ENCODE measurements at places on chromosomes 12 and 14.
A peak's percentile ranks its signal among the peaks of the same experiment; 100 is the strongest.

DNA sequence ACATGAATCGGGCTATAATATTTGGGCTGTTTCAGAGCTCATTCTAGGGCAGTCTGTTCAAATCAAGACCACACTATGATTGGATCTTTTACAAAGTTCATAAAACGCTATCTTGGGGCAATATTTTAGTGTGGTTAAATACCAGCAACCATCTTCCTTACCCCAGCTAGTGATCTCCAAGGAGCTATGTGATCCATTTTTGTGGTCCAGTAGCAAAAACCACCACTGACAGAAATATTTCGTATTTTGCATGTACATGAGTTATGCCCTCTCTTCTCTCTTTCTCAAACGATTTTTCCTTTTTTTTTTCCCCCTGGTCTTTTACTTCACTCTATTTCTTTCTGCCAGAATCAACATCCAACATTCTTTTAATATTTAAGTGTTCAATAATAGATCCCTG lies 280.6 kb upstream of the KITLG start:
- DNase-seq: no peak

DNA sequence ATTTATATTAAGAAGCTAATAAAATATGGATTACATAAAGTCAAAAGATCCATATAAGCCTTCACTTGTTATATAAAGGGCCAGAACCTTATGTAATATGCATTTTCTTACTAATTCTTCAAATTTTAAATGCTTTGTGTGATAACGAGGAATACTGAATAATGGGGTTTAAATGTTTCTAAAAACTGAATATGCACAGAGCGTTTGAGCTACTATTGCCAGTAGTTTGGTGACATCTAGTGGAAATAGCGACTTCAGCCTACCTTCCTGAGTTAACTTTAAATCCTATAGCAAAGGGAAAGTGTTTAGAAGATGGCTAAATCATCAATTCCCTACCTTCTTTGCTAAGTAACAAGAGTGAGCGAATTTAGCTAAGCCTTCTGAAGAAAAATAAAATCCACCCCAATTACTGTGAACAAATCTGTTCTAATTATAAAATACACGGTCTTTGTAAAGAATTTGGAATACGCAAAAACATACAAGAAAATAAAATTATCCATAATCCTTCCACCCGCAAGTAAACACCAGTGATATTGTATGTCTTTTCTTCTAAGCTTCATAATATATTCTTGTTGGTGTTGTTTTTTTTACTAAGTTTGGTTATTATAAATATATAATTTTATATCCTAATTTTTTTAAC lies 115.5 kb upstream of the G2E3 start:
- DNase-seq: peak; percentile 70

- DNase-seq: no peak
Measured at GRCh38 chr12:57104292-57104910, 6.8 kb downstream of the STAT6 start.

- peak; percentile 57 for DNase-seq
Measured at GRCh38 chr12:47819138-47819895, 386 bp downstream of the HDAC7 start.

GRCh38 chr14:68246074-68246785 lies 426.7 kb downstream of the RAD51B start:
- DNase-seq: no peak

DNA sequence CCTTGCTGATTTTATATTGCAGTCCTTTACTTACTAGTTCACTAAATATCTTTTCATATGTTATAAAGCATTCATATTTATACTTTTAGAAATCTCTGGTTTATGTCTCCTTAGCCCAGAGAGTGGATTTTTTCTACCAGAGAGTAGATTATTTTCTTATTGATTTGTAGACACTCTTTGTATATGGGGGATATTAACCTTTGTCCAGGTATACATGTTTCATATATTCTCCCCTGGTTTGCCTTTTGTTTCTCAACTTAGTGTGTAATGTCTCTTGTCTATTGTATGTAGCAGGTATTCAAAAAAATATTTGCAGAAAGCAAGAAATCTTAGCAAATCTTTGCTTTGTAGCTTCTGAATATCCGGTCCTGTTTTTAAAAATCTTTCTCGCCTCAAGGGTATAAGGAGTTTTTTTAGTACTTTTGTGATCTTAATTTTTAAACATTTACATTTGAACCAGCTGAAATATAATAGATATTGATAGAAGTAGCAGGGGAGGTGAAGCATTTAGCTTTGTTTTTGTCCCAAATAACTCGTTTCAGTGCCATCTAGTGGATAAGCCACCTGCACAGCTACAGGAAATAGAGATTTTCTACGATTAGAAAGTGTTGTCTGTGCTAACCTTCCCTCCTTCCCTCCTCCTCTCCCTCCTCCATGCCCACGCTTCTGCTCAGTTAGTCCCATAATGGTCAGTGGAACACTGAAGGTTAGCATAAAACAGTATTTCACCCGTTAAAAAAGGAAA lies 97.0 kb downstream of the PHETA1 start:
- DNase-seq: no peak

- DNase-seq: no peak
Measured at GRCh38 chr14:50675597-50675996, 7.5 kb upstream of the SAV1 start.

- no peak for DNase-seq
Measured at GRCh38 chr12:12372946-12373722, 16.3 kb downstream of the BORCS5 start.

DNA sequence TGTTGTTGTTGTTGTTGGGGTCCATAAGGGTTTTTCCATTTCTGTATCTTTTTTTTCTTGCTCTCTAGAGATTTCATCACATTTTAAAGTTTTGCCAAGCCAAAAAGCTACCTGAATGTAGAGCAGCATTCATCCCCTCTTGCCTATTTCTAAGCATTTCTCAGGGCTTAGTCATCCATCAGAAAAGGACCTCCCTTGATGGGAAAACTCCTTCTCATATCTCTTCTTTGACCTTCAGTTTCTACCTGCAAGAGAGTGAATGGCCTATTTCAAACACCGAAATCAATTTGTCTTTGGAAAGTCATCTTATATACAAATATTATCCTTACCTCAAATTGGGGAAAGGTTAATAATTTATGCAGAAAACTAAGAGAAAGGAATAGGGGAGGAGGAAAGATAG lies 4.5 kb downstream of the MYBPC1 start:
- no peak for DNase-seq

DNA sequence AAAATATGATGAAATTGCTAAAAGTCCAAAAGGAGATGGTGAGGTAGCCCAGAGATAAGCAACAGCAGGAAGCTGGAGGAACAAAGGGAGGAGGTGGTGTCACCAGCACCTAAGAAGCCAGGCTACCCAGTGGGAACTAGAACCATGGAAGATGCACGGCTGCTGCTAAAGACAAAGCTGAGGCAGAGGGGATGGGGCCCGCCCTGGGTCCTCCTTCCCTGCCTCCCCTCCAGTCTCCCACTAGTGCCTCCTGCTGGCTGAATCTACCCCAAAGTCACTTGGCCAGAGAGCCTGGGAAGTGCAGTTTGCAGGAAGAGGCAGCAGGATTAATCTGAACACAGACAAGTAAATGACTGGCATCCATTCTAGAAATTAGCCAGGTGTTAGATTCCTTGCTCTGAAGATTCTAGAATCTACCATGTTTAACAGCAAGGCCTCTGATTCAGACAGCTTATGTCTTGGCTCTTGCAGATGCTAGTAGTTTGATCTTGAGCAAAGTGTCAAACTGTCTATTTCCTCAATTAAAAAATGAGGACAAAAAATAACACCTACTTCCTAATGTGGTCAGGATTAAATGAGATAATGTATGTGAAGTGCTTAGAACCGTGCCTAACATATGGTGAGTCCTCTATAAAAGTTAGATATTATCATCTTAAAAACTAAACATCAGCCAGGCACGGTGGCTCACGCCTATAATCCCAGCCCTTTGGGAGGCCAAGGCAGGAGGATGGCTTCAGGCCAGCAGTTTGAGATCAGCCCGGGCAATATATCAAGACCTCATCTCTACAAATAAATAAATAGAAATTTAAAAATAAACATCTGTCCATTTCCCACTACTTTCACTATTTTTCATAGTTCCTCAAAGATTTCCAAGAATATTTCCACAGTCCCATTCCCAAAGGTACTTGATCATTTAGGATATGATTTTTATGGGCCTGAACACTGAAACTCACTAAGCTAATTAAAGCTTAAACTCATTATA lies 5.8 kb upstream of the LRP10 start:
- no peak for DNase-seq

GRCh38 chr12:7678744-7679143 lies 13.0 kb upstream of the APOBEC1 start:
- DNase-seq: no peak

DNA sequence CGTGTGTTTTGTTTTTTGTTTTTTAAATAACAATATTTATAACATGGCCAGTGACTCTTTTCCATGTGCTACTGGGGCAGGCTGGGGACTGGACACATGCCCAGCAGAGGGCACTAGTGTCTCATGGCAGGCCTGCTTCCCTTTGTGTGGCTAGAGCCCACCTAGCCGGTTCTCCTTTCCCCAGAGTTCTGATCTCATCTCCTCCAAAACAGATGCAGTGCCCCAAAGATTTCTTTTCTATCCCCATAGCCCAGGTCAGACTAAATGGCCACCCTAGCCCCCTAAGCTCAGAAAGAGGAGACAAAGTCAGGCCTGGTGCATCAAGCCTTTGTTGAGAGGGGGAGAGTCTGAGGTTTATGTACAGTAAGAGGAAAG lies 21.2 kb downstream of the PRPF40B start:
- DNase-seq: peak; percentile 76

DNA sequence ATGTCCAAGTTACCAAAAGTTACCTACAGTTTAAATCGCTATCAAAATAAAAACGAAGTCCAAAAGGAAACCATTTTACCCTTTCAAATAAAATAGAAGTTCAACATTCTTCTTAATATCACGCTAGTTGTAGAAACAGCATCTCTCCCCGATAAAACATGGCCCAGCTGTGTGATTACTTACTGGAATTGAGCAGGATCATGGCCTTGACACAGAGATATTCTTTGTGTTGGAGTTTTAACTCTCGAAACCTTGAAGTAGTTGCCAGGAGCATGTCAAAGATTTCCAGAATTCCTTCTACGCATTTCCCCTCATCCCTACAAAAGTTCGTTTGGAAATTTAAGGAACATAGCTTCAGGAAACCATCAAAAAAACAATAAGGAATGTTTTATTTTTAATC lies 44.8 kb downstream of the ESR2 start:
- DNase-seq: no peak

- no peak for DNase-seq
Measured at GRCh38 chr12:112617153-112617505, 174.4 kb upstream of the RPH3A start.

GRCh38 chr12:80490329-80490728 lies 46.3 kb downstream of the PTPRQ start:
- DNase-seq: no peak

DNA sequence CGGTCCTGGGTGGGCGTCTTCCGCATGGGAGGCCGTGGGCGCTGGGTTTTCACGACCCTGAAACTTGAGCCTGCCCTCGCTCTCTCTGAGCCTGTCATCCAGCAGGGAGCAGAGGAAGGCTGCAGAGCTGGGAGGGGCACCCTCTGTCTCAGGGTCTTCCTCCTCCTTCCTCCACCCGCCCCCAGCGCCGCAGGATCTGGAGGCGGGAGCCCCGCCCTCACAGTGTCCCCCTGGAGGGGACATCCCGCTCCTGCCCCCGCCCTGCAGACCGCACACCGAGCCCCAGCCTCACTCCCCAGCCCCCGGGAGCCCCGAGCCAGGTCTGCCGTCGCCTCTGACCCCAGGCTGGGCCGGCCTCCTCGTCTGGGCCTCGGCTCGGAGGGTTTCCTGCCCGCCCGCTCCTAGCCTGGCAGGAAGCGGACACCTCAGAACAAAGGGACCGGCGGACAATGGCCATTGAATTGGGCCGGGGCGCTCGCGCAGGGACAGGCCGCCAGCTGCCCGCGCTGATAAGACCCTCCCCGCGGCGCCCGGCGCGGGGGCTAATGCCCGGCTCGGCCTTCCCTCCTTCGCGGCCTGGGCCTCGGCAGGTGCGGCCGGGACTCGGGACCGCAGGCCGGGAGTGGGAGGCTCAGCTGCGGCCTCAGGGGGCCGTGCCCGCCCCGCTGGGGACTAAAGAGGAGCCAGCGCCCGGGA lies 15.3 kb upstream of the NUDT14 start:
- no peak for DNase-seq

GRCh38 chr12:5785601-5786000 lies 159.5 kb downstream of the ANO2 start:
- no peak for DNase-seq

- no peak for DNase-seq
Measured at GRCh38 chr12:7581625-7582024, 78.0 kb upstream of the CD163 start.

DNA sequence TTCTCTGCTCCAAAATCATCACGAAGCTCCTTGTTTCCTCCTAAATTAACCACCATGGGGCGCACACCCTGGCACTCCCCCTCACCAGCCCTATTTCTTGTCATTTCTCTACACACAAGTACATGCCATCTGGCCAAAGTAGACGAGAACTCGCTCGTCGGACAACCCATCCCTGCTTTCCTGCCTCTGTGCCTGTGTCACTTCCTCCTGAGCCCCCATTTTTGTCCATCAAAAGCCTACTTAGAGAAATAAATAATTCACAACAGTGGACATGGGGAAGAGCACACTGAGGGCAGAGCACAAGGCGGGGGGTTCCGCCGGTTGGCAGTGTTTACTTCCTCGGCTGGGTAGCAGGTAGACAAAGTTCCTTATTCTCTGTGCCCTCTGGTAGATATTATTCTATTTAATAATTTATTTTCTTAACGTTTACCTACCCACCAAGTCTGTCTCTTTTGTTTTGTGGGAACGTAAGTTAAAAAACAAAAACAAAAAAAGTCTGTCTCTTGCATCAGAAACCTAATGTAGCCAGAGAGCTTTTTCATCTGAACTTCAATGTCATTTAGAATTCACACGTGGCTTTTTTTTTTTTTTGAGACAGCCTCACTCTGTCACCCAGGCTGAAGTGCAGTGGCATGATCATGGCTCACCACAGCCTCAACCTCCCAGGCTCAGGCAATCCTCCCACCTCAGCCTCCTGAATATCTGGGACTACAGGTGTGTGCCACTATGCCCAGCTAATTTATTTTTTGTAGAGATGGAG lies 6.0 kb downstream of the VPS37B start:
- no peak for DNase-seq

DNA sequence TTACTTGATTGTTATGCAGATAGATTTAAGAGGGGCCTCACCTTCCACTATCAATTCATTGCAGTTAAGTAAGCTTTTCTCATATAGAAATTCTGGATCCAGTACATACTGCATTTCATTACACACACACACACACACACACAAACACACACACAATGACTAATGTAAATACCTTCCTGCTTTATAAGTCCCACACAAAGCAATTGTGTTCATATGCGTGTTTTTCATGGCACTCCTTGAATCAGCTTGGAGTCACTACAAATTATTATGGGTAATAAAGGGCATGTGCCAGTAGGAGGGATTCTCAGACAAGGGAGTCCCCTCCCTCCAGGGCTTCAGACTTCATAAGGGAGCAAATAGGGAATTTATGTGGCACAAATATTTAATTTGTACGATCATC lies 4.5 kb downstream of the MIPOL1 start:
- DNase-seq: no peak

- peak; percentile 38 for DNase-seq
Measured at GRCh38 chr12:12513416-12514006, 49.2 kb downstream of the DUSP16 start.

DNA sequence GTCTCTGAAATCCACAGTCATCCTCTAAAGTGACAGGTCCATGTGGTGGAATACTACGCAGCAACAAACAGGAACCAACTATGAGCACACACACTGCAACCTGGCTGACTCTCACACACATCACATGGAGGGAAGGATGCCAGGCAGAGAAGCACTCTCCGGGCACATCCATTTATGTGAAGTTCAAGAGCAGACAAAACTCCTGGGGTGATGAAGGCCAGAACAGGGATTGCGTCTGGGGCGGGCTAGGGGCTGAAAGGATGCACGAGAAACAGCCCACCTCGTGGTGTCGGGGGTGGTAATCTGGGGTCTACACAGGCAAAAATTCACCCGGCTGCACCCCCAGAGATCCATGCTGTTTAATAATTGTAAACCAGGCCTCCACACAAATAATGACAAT lies 100.2 kb downstream of the DICER1 start:
- no peak for DNase-seq

All from putamen (tissue), 1 donor.